ENCODE measurements at places on chromosomes 3 and 15. TPM values are rescaled to one million over a fixed set of nuclear protein-coding genes. Genes with fewer than 3 reads are reported as not detected.

LNP1 gene
- 4.1 TPM for total RNA-seq

DUOX2 gene
- total RNA-seq = not detected

CDC25A gene
- total RNA-seq = 36.0 TPM

PYGO1 gene
- 9.9 TPM for total RNA-seq

SLC7A14 gene
- total RNA-seq = not detected

DET1 gene
- 5.5 TPM for total RNA-seq

KBTBD12 gene
- total RNA-seq = not detected

SKOR1 gene
- total RNA-seq = not detected

ACTRT3 gene
- total RNA-seq = 2.2 TPM

STIMATE gene
- total RNA-seq = 14.8 TPM

CXCR6 gene
- total RNA-seq = not detected

ARF4 gene
- total RNA-seq = 283 TPM

ARPC4 gene
- 185 TPM for total RNA-seq

XRN1 gene
- 17.4 TPM for total RNA-seq

SLC33A1 gene
- 24.9 TPM for total RNA-seq

PLS1 gene
- 5.2 TPM for total RNA-seq

KBTBD13 gene
- total RNA-seq = not detected

DNAJC13 gene
- 28.2 TPM for total RNA-seq

GOLGA6B gene
- not detected for total RNA-seq

CTXND1 gene
- total RNA-seq = not detected

SIDT1 gene
- total RNA-seq = not detected

NR1I2 gene
- total RNA-seq = 0.08 TPM

NTRK3 gene
- total RNA-seq = 0.09 TPM

HAPLN3 gene
- 19.9 TPM for total RNA-seq

SLC9C1 gene
- total RNA-seq = not detected

PRR23E gene
- not detected for total RNA-seq

LARP6 gene
- 81.5 TPM for total RNA-seq

SEMA3G gene
- 0.13 TPM for total RNA-seq

TMEM266 gene
- 0.21 TPM for total RNA-seq

CILP gene
- total RNA-seq = not detected

PLA2G4E gene
- not detected for total RNA-seq

SEMA5B gene
- not detected for total RNA-seq

FXR1 gene
- 113 TPM for total RNA-seq

OR5H14 gene
- total RNA-seq = not detected

RAB11A gene
- total RNA-seq = 205 TPM

KCNMB2 gene
- not detected for total RNA-seq

SLC12A8 gene
- total RNA-seq = 6.3 TPM

APOD gene
- not detected for total RNA-seq

RLBP1 gene
- total RNA-seq = 0.16 TPM

IL17RE gene
- 0.37 TPM for total RNA-seq

GP9 gene
- not detected for total RNA-seq

SLC2A2 gene
- not detected for total RNA-seq

MASP1 gene
- 2.3 TPM for total RNA-seq

FAM162A gene
- total RNA-seq = 2.0 TPM

RYR3 gene
- total RNA-seq = 7.9 TPM

GASK1A gene
- not detected for total RNA-seq

MDFIC2 gene
- not detected for total RNA-seq

NOX5 gene
- total RNA-seq = not detected

CPLX3 gene
- total RNA-seq = not detected

BCHE gene
- total RNA-seq = not detected

ULK4 gene
- total RNA-seq = 10.9 TPM

FBXL2 gene
- total RNA-seq = 16.4 TPM

SOX14 gene
- not detected for total RNA-seq

WDR76 gene
- total RNA-seq = 77.0 TPM

CATSPER2 gene
- 1.3 TPM for total RNA-seq
